A549 treated with CORT108297 at 1 μM for 4 hours (cell line): ENCODE measurements at places on chromosomes 3 and 15. TPM values are rescaled to one million over a fixed set of nuclear protein-coding genes. Genes with fewer than 3 reads are reported as not detected.

Gene KY
- total RNA-seq, result 0.07 to 0.21 TPM (median 0.09 TPM) in 5 replicates

Gene FURIN
- 40.4 to 65.8 TPM (median 57.2 TPM) in 5 replicates for total RNA-seq

Gene C15orf61
- total RNA-seq, result 2.6 to 5.0 TPM (median 4.3 TPM) in 5 replicates

Gene IGSF10
- 0.35 to 0.78 TPM (median 0.53 TPM) in 5 replicates for total RNA-seq

Gene SIDT1
- 0.47 to 0.69 TPM (median 0.53 TPM) in 5 replicates for total RNA-seq

Gene UROC1
- not detected in 5 replicates for total RNA-seq

Gene SPTBN5
- 0.17 to 0.27 TPM (median 0.24 TPM) in 5 replicates for total RNA-seq

Gene PLA2G4E
- 0.02 TPM in 1 of 5 replicates, not detected in the others for total RNA-seq

Gene UPK1B
- 10.1 to 14.7 TPM (median 12.9 TPM) in 5 replicates for total RNA-seq

Gene PLA1A
- total RNA-seq, result 0.22 to 0.71 TPM (median 0.29 TPM) in 5 replicates

Gene SLC28A2
- not detected in 5 replicates for total RNA-seq

Gene TRH
- not detected in 5 replicates for total RNA-seq

Gene EXD1
- total RNA-seq, result not detected in 5 replicates

Gene IFT80
- total RNA-seq, result 9.4 to 18.3 TPM (median 14.0 TPM) in 5 replicates

Gene THSD4
- total RNA-seq, result 19.4 to 27.7 TPM (median 23.0 TPM) in 5 replicates

Gene FILIP1L
- total RNA-seq, result 0.03 to 0.18 TPM (median 0.09 TPM) in 5 replicates

Gene TIMP4
- 10.1 to 13.8 TPM (median 12.3 TPM) in 5 replicates for total RNA-seq

Gene CPNE9
- total RNA-seq, result 0.09 to 0.24 TPM (median 0.14 TPM) in 5 replicates

Gene CCR4
- total RNA-seq, result 0.03 to 0.06 TPM (median 0.04 TPM) in 5 replicates

Gene TNFAIP8L3
- total RNA-seq, result 7.0 to 10.0 TPM (median 8.9 TPM) in 5 replicates

Gene DIPK2A
- 5.6 to 7.5 TPM (median 7.3 TPM) in 5 replicates for total RNA-seq

Gene CHRD
- 0.13 to 0.48 TPM (median 0.16 TPM) in 5 replicates for total RNA-seq

Gene CELSR3
- total RNA-seq, result 3.2 to 5.9 TPM (median 4.7 TPM) in 5 replicates

Gene MST1R
- 6.9 to 9.5 TPM (median 8.7 TPM) in 5 replicates for total RNA-seq

Gene CADPS
- not detected in 5 replicates for total RNA-seq

Gene SH2D7
- total RNA-seq, result not detected in 5 replicates
